A673 (cell line): ENCODE measurements at places on chromosomes 6 and 20. TPM values are rescaled to one million over a fixed set of nuclear protein-coding genes. Genes with fewer than 3 reads are reported as not detected.

KHDRBS2 gene
- not detected in 2 replicates for total RNA-seq

GRCh38 chr6:116251568-116252384 is 2.1 kb downstream of the TSPYL4 start:
- DNase-seq: peak; percentile 63

DNA sequence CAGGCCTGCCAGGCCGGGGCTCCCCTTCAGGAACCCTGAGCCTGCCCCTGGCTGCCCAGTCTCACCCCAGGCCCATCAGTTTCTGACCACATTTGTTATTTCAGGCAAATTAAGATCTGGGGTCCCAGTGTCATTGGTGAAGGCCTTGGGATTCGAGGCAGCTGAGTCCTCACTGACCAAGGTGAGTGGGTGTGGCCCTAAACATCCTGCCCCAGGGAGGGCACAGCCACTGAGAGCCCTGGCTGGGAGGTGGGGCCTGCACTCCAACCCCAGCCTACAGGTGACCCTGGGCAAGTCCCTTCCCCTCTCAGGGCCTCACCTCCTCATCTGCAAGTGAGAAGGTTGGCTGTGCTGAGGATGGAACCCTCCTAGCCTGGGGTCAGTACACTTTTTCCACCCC is 23.8 kb downstream of the BPIFB1 start:
- no peak for DNase-seq

GRCh38 chr6:82567621-82568020 is 204.0 kb downstream of the TPBG start:
- DNase-seq: no peak

DNA sequence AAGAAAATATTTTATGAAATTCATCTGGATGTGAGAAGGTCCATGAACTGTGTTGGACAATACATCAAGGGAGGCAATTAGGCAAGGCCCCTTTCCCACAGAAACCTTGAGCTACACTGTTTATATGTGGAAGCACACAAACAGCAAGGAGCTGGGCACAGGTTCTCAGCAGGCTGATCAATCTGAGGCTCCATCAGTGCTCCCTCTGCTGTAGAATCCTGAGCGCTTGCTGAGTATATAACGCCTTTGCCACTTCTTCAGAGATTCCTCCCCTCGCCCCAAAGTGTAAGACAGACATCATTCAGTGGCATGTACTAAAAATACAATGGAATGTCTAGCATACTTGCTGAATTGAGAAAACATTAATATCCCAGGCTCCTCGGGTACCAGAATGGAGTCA is 146.9 kb downstream of the PRKN start:
- DNase-seq: no peak

- no peak for DNase-seq
Observed at GRCh38 chr6:71567562-71567961, 279.0 kb downstream of the OGFRL1 start.

- DNase-seq: no peak
Observed at GRCh38 chr20:3557237-3557785, 86.5 kb downstream of the ATRN start.

DNA sequence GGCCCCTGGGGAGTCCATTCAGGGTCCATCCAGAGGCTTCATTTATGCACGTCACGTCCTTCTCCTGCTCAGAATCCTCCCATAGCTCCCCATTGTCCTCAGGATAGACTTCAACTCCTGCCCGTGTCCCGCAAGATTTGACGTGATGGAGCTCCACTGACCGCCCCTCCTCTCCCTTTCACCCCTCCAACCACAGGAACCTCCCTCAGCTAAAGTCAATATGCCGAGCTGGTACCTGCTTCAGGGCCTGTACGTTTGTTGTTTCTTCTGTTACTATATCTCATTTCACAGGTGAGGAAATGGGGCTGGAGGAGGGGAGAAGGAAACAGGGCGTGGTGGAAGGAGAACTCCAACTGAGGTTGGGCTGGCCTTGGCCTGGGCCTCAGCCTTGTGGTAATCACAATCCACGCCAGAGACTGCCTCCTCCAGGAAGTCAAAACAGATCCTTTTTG is 38.6 kb downstream of the CEBPB start:
- no peak for DNase-seq
